PC-3 (cell line): ENCODE measurements at places on chromosomes 6 and 20. TPM values are rescaled to one million over a fixed set of nuclear protein-coding genes. Genes with fewer than 3 reads are reported as not detected.

DNA sequence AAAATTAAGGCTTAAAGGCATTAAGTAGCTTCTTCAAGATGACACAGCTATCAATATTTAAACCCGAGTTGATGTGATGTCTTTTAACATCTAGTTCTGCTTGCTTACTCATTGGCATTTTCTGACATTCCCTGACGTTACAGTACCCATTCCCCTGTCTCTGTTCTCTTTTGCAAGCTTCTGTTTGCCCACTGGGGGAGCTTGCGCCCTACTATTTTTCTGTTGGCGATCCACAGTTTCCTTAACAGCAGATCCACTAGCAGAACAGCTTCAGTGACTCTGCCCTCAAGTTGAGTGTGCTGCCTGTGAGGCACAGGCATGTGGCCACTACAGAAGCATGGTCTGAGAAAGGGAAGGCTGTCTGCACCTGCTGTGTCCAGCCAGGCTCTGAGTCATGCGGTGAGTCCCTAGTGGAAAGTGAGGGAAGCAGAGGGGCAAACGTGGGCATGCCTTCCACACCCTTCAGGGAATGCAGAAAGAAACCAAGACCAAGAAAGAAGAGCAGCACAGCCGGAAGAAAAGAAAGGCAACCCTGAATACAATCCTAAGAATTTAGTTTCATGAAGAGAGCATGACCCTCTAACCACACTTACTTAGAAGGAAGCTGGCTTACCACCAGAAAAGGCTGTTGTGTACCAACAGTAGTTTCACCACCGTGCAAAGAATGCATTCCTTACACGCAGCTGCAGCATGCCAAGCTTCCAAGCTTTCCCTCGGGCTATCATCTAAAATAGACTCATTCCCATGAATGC is 97.7 kb upstream of the VGLL2 start:
- peak; percentile 89 for DNase-seq

DNA sequence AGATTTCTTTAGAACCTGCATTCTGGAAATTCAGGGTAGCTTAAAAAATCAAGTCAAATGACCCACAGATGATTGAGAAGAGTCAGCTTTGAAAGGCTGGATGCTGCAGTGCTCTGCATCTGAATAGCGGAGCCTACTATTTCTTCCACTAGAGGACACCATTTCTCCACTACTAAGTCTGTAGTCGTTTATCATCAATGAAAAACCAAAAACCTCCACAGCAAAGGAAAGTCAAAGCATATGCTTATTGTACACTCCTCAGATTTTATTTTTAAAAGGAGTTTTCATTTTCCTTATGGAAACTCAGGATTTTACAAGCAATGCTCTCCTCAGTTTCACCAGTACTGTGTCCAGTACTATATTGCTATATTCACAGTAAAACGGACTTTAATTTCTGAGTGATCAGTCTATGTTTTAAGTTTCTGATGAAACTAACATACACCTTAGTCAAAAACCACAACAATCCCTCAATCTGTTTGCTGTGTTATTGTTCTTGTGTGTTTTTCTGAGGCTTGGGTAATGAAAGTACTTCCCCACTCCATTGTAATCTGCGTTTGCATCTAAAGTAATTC is 50.5 kb upstream of the ENPP5 start:
- peak; percentile 70 for DNase-seq

DNA sequence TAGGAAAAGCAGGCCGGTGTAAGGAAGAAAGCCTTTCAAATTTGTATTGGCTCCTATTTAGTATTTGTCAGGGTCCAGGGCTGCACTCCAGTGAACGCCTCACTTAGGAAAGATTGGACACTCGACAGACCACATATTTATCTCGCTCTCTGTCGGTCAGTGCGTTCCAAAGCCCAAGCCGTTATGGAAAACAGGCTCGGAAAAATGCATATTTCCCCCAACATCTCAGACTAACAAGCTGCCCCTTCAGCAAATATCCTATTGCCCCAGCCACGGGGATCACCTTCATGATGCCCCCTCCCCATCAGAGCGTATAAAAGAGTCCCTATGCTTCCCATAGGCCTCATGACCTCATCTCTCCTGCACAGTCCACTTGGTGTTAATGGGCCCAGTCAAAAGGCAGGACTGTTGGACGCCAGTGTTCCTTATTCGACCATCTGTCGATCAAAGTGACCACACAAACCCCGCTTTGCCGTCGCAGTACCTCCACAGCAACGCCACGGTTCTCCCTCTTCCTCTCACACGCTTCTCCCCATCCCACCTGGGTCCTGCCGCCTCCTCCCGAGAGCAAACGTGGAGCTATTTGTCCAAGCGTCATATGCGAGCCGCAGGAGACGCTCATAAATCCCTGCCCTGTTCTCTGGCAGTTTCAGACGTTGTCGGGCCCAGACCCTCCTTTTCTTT is 63.3 kb downstream of the NPEPL1 start:
- DNase-seq, result no peak

Gene PCK1
- not detected in 2 replicates for total RNA-seq

Gene TCF21
- not detected in 2 replicates for total RNA-seq
